Fibroblast of lung (primary cell): ENCODE measurements at places on chromosomes 1 and 21. TPM values are rescaled to one million over a fixed set of nuclear protein-coding genes. Genes with fewer than 3 reads are reported as not detected.

DNA sequence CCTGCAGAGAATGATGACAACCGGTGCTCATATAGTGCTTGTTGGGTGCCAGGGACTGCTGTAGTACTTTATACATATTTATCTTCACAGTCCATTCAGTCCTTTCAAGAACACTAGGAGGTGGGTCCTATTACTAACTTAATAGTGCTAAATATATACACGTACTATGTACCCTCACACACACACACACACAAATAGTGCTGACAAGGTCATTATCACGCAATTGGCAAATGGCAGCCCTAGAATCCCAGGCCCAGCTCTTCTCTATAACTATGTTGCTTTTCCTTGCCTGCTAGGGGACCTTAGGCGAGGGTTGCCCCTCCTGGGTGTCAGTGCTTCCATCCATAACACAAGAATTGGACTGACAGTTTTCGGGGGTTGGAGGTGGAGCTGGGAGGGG lies 33.5 kb downstream of the TNFRSF8 start:
- DNase-seq = no peak

MIXL1 gene
- 0.07 and 0.08 TPM in 2 replicates for polyA plus RNA-seq

DNA sequence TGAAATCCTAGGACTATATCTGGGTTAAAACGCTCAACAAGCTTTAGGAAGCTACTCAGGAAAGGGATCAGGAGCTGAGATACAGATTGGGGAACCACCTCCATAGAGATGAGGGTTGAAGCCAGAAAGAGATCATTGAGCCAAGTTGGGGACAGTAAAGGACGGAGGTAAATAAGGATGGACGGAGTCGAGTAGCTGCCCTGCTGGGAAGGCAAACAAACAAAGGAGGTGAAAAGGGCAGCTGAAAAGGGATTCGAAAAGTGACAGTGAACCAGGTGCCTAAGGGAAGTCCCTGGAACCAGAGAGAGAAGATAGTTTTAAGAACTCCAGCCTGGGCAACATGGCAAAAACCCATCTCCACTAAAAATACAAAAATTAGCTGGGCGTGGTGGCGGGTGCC lies 6.3 kb upstream of the CAMSAP2 start:
- DNase-seq = no peak

CD1D gene
- polyA plus RNA-seq = not detected in 2 replicates

BLACAT1 gene
- not detected in 2 replicates for polyA plus RNA-seq

- DNase-seq = no peak
These were observed 680.1 kb upstream of the PTBP2 start for GRCh38 chr1:96041470-96041869.

DNA sequence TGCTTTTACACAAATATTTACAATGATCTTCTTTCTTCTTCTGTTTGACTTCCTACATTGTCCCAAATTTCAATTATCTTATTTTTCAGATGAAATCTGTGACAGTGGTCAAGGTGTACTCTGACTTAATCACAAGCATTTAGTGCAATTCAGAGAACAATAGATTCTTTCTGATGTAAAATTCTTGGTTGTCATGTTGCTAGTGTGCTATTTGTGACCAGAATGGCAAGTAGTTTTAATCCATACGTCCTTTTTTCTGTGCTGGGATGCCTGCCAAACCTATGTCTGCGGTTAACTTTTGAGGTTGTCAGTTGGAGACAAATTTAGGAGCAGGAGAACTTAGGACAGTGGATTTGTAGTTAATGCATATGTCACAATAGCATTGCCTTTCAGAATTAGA lies 31.0 kb downstream of the NCAM2 start:
- DNase-seq = peak; percentile 41

DNA sequence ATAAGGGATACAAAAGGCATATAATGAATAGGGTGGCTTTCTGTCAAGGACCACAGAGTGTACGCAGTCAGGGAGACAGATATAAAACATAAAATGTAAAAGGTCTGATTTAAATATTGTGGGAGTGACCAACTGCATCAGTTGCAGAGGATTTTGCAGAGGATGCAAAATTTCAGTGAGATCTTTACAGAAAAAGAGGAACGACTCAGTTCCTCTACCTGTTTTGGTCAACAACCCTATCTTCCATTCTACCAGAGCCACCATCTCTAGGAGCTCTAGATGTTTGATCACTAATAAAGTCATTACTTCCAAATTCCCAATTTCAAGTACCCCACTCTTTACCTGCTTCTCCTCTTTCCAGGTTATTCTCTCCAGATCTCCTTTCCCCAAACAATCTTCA lies 16.5 kb downstream of the SOD1 start:
- DNase-seq = no peak

GRCh38 chr1:42317308-42317707 lies 17.7 kb downstream of the FOXJ3 start:
- no peak for DNase-seq

DNA sequence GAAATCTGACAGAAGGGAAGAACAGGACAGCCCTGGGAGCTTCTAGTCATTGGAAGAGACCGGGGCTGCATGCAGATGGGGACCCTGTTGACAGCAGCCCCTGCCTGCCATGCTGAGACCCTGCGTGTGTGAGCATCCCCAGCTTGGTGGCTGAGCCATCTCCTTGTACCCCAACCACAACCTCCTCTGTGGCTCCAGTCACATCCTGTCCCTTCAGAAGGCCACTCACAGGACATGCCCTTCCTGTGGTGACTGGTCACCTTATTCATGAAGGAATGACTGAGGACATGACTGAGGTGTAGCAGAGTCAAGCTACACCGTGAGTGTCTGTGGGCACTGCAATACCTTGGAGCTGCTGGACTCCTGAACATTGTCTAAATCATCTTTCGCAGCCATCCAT lies 141.8 kb upstream of the ERRFI1 start:
- no peak for DNase-seq

GABRD gene
- not detected in 2 replicates for polyA plus RNA-seq

DNA sequence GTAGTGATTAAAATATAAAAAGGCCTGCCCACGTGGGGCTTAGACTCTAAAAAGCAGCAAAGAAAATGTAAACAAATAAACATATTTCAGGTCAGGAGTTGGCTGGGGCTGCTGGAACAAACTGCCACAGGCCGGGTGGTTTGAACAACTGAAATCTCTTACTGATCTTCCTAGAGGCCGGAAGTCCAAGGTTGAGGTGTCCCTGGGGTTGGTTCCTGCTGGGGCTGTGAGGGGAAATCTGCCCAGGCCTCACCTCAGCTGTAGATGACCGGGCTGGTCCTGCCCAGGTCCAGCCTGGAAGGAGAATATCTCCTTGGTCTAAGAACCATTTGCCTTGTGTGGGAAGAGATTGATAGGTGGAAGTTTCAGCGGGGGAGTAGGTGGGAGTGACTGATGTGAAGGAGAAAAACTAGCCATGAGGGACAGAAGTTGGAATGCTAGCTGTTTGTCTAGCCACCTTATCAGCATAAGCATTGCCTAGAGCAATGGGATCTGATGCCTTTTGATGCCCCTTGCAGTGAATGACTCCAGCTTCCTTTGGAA lies 221.1 kb downstream of the DYRK1A start:
- DNase-seq = no peak

GRCh38 chr1:7289694-7290093 lies 481.4 kb upstream of the VAMP3 start:
- no peak for DNase-seq

GRCh38 chr1:84208935-84209334 lies 64.9 kb downstream of the PRKACB start:
- no peak for DNase-seq
